Sciatic nerve (tissue), 2 donors: ENCODE measurements at places on chromosomes 6 and 20. TPM values are rescaled to one million over a fixed set of nuclear protein-coding genes. Genes with fewer than 3 reads are reported as not detected.

Gene C20orf144
- not detected for total RNA-seq

Gene POPDC3
- 9.9 TPM for total RNA-seq

Gene BEND3
- 2.4 TPM for total RNA-seq

Gene ERVFRD-1
- 0.22 TPM for total RNA-seq

Gene FAM217A
- total RNA-seq = not detected

Gene FOXA2
- total RNA-seq = not detected

Gene RNF39
- not detected for total RNA-seq

Gene SDCBP2
- total RNA-seq = 5.9 TPM

Gene CFB
- 72.6 TPM for total RNA-seq

Gene GGT7
- total RNA-seq = 27.0 TPM

Gene CD40
- 25.1 TPM for total RNA-seq

Gene SMLR1
- total RNA-seq = not detected

Gene CCHCR1
- total RNA-seq = 23.8 TPM

Gene NRM
- total RNA-seq = 11.0 TPM

Gene ZC2HC1B
- total RNA-seq = not detected

DNA sequence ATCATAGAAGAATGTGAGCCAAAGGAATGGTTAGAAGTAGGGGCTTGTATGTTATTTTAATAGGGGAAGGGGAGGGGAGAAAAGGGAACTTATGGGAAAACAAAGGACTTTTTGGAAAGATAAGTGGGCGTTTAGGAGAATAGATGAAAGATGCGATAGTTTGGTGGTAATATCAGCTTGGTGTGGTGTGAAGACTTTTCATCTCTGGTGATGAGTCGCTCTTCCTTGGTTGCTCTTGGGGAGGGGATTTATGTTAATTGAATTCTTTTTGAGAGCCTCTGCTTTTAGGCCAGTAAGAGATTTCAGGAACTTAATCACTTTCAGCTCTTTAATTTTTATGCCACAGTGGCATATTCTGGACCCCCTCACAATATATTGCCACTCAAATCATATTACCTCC, 10.8 kb downstream of the HECA start:
- no peak for DNase-seq

- no peak for DNase-seq
These were observed 46.9 kb upstream of the POPDC3 start for GRCh38 chr6:105226598-105227294.

DNA sequence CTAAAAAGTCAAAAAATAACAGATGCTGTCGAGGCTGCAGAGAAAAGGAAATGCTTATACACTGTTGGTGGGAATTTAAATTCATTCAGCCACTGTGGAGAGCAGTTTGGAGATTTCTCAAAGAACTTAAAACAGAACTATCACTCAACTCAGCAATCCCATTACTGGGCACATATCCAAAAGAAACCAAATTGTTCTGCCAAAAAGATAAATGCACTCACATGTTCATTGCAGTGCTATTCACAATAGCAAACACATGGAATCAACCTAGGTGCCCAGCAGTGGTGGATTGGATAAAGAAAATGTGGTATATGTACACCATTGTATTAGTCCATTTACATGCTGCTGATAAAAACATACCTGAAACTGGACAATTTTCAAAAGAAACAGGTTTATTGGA, 116.0 kb upstream of the VGLL2 start:
- DNase-seq = no peak

DNA sequence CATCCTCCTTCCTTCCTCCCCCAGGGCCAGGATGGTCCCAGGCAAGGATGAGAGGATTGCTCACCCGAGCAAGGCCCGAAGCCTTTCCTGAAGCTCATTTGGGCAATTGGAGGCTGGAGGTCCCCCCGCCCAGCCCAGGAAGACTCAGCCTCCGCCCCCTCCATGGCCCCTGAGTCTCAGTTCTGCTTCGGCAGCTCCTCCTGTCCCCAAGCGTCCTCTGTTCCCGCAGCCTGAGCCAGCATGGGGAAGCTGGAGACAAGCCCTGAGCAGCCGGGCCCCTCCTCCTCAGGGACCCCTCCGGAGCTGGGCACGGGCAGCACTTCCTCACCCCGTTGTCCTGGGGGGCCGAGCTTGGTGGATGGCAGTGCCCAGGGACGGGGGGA, 26.0 kb downstream of the SLC17A9 start:
- DNase-seq = no peak

DNA sequence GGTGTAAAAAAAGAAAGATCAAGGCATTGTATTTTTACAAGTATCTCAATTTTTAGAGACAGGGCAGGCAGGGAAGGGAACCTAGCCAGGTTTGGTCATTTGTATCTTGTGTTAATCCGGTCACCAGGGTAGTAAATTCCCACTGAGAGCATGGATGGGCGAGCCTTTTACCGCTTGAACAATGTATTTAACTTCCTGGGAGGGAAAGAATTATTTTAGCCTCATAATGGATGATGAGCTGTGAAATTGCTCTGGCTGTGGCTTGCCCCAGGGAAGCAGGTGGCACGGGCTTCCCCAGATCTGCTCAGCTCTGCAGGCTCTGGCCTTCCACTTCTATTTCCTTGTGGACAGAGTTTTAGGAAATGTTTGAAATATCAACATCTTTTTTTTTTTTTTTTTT, 72.9 kb downstream of the TOX2 start:
- DNase-seq = no peak

DNA sequence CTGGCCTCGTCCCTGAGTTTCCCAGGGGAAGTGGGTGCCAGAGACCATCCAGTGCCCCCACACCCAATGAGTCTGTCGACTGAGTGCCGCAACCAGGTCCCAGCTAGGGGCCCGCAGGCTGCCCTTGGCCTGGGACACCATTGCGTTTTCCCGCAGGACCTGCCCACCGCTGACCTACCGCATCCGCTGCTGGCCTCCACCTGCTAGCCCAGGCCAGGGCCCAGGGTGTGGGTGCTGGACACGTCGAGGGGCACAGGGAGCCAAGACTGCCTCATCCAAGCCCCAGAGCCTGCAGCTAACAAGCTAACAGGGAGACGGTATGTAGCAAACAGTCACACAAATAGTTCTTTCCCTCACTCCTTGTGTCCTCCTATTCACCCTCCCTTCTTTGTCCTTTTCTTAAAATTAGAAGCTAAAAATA, 97.7 kb downstream of the TMEM242 start:
- no peak for DNase-seq

DNA sequence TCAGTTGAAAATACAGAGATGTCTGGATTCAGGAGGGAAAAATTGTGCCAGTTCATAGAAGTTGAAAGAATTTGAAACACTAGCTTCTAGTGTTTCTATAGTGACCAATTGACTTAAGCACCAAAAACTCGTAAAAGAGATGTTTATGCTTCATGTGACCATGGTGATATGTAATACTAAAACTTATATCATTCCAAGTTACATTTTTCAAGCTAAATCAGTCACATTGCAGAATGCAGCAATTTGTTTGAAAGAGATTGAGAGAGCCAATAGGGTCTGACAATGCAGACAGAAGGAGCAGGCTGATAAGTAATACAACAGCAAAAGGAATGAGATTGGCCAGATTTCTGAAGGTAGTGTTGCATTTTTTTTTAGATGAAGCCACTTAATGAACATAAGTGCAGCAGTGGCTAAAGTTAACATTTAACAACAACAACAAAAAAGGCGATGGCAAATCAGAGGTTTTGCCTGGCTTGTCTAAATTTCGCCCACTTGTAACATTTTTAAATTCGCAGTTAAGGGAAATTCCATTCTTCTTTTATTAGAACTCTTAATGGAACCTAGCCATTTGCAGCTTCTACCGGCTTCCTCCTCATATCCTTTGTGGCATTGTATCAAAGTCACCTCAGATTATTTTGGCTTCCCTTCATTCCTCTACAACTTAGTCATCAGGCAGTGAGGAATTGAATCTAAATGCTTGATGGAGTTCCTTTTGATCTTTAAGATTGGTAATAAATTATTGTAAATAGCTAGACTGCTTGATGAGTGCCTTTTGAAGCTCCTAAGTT, 484.0 kb upstream of the SOX4 start:
- DNase-seq = no peak

GRCh38 chr6:4780360-4780812, 4.2 kb downstream of the CDYL start:
- no peak for DNase-seq

GRCh38 chr6:20092071-20092566, 120.2 kb downstream of the MBOAT1 start:
- no peak for DNase-seq

GRCh38 chr6:7900621-7901020, 10.0 kb downstream of the TXNDC5 start:
- no peak for DNase-seq

- no peak for DNase-seq
These were observed 622.8 kb upstream of the NRSN1 start for GRCh38 chr6:23503173-23503572.

- DNase-seq = no peak
These were observed 23.9 kb downstream of the C20orf203 start for GRCh38 chr20:32649697-32650400.

GRCh38 chr6:30481211-30481964, 7.9 kb upstream of the HLA-E start:
- no peak for DNase-seq

DNA sequence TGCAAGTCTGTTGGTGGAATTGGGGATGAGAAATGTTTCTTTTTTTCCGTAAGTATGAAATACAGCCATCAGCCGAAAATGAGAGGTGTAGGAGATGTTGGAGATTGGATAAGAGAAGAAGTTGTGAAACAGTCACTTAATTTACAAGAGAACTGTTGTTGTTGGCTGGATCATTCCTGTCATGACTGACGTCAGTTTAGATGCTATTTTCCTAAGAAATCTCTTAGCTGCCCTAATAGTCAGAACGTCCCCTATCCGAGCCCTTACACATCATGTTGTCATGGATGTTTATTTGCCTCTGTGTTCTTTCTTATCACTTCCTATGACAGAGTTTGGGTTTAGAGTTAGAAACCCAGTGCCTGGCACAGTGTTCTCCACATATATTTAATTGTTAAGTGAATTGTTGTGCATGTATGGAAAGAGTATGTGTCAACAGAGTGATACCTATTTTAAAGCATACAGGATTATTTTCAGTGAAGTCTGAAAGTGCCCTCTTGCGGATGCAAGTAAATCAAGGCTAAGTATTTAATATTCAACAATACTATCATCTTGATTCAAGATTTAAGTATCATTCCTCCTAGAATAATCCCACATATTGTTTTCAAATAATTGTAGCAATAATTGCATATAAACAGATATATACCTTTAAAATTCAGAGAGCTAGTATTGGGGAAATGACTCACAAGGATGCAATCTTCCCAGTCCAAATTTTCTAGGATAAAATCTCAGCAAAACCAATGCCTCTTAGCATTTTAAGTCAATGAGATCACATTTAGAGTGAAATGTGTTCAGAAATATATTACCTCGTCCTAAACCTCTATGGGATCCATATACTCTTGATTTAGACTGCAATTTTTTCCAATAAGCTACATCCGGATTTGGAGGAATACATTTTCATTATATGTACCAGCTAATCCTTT, 309.9 kb upstream of the NOX3 start:
- DNase-seq = no peak

DNA sequence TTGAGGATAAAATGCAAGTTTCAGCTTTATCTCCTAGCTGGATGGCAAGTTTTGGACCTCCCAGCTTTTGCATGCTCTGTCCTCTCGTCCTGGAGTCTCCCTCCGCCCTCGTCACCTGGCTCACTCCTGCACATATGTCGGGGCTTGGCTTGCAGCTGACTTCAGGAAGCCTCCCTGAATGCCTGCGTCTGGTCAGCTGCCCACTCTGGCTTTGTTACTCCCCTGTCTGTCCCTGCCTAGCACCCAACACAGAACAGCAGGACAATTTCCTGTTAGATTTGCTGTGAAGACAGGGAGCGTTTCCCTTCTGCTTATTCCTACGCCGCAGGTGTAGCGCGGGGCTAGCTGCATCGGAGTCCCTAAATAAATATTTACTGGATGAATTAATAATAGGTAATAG, 5.4 kb downstream of the JPH2 start:
- no peak for DNase-seq

DNA sequence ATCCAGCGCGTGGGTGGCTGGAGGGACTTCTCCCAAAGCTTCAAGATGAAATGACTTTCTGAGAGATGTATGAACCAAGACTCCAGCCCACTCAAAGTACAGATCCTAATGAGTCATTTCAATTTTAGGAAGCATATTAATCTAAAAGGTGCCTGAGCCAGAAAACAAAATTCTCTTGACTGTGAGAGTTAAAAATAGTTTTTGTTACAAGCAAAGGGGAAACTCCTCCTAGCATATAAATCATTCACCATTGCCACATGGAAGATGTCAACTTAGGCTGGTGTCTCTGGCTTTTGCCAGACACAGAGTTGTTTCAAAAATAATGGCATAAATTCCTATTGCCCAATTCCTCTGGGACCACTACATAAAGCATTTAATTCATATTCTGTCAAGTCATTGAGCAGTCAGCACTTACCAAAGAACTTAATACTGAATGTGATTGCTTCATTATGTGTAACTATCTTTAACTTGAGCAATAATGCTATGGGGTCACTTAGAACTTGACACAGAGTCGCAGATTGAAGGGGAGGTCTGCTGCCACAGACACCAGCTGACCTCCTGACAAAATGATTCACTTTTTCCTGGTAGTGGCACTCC, 280.6 kb downstream of the SLC35F1 start:
- no peak for DNase-seq

DNA sequence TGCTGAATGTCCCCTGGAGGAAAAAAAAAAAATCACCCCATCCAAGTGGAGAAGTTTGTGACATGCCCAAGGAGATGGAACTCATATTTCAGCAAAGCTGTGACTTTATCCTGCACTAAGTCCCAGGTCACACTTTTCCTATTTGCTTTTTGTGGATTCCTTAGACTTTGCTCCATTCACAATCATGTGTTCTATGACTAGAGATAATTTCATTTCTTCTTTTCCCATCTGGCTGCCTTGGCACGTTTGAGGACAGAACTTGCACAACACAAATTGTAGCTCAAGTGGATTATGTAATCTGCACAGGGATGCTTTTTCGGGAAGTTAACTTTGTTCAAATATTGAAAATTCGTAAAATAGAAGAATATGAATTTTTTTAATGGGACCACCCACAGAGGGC, 100.7 kb upstream of the PTPN1 start:
- DNase-seq = no peak

- DNase-seq = no peak
These were observed 21.0 kb downstream of the EPB41L1 start for GRCh38 chr20:36175475-36175995.

- no peak for DNase-seq
These were observed at the start of gene SLC13A3 for GRCh38 chr20:46651091-46651962. Gene SLC13A3, minus strand, starts transcription at chr20:46651459. Its CDS starts 38 bp downstream, at chr20:46651421.

- peak; percentile 54 for DNase-seq
These were observed 224.8 kb downstream of the SYNDIG1 start for GRCh38 chr20:24694157-24694726.

DNA sequence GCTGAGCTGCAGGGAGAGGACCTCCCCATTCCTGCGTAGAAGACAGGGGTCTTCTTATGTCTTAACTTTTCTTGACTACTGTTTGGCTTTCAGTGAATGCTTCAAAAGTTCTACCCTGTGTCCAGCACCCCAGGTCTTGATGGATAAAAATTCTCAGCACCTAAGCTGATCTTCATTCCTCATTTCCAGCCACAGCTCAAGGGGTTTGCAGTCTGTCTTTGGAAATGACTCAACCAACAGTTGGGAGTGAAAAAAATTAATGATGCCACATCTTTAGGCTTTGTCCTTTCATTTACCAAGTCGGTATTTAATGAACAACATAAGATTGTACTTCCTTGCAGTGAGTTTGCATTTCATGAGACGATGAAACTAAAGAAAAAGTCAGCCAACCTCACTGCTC, 40.3 kb downstream of the PRDM1 start:
- no peak for DNase-seq

- DNase-seq = no peak
These were observed 283.6 kb downstream of the ARHGAP18 start for GRCh38 chr6:129426343-129426742.

GRCh38 chr6:154535147-154535546, 24.7 kb upstream of the CNKSR3 start:
- no peak for DNase-seq
